ENCODE measurements at places on chromosomes 11 and 22. TPM values are rescaled to one million over a fixed set of nuclear protein-coding genes. Genes with fewer than 3 reads are reported as not detected.

DNA sequence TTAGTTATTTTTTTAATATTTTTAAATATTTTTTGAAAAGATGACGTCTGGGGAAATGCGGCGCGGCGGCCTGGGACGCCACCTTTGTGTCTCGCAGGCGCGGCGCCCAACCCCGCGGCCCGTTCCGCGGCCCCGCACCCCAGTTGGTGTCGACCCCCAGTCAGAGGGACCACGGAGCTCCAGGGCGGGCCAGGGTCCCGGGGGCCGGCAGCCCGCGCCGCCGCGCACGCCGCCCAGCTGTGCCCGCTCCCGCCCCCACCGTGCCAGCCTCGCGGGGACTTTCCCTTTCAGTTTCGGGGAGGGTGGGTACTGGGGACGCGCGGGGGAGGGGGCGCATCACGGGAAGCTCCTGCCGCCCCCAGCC is 1.6 kb downstream of the CCND1 start:
- peak; percentile 82 for DNase-seq

GRCh38 chr11:5500393-5500801 is 9.4 kb downstream of the UBQLN3 start:
- no peak for DNase-seq

DNA sequence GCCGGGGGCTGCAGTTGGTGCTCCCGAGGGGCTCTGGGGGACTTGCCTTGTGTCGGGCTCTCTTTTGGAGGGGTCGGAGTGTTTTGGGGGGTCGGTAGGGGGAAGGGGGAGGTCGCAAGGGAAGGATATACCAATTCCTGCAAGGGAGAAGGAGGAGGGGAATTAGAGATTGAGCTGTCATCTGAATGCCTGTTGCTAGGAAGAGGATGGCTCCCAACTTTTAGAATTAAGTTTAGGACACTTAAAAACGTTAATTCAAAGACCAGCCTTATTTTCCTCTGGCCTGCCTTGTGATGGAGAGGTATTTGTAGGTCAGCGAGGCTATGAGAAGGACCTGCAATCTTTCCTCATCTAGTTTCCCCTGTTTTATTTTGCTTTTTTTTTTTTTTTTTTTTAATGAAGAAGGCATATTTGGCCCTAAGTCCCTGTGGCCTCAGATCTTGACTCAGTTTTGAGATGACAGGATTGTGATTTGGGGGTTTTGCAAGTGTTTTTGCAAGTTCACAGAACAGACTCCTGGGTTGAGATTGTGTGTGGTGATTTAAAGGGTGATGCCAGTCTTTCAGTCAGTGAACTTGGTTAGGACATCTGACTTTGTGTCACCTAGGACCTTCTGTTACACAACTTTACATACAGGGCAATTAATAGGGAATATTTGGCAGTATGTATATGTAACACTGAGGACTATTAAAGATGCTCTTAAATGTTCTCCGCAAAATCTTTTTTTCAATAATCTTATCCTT is 672 bp downstream of the TMEM135 start:
- no peak for DNase-seq

- DNase-seq = no peak
Observed at GRCh38 chr22:25833091-25833490, 91.1 kb downstream of the MYO18B start.

DNA sequence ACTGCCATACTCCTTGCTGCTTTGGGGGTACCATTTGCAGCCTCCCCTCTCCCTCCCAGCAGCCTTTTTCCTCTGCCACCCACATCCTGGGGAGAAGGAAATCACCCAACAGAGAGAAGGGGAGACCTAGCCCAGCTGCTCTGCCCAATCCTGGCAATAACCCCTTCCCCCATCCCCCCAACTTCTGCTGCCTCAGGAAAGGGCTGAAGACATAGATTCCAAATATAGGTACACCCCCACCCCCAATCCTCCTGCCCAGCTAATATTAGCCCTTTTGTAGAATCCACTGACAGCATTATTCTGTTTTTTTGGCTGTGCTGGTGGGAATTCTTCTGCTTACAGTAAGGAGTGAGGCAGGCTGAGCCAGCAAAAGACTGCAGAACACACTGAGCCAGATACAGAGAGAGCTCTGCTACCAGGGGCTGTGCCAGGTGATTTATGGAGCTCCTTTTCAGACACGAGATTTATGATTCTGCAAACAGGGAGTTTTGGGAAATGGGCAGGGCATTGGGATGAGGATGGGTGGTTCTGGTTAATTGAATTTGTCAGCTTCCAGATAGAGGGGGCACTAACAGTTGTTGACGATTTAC is 164.0 kb downstream of the TENM4 start:
- no peak for DNase-seq

- no peak for DNase-seq
Observed at GRCh38 chr11:128868841-128869671, 2.0 kb upstream of the KCNJ1 start.

- no peak for DNase-seq
Observed at GRCh38 chr11:8070417-8071115, 10.4 kb upstream of the TUB start.

- DNase-seq = no peak
Observed at GRCh38 chr22:49329636-49330035, 498.0 kb downstream of the BRD1 start.

GRCh38 chr11:31236143-31236542 is 133.4 kb downstream of the DCDC1 start:
- DNase-seq = no peak

- no peak for DNase-seq
Observed at GRCh38 chr22:24408630-24409029, 18.8 kb upstream of the ADORA2A start.

GRCh38 chr11:64084146-64084950 is 48.6 kb downstream of the FLRT1 start:
- DNase-seq = no peak

GRCh38 chr11:60921259-60921658 is 3.0 kb upstream of the TMEM132A start:
- no peak for DNase-seq

DNA sequence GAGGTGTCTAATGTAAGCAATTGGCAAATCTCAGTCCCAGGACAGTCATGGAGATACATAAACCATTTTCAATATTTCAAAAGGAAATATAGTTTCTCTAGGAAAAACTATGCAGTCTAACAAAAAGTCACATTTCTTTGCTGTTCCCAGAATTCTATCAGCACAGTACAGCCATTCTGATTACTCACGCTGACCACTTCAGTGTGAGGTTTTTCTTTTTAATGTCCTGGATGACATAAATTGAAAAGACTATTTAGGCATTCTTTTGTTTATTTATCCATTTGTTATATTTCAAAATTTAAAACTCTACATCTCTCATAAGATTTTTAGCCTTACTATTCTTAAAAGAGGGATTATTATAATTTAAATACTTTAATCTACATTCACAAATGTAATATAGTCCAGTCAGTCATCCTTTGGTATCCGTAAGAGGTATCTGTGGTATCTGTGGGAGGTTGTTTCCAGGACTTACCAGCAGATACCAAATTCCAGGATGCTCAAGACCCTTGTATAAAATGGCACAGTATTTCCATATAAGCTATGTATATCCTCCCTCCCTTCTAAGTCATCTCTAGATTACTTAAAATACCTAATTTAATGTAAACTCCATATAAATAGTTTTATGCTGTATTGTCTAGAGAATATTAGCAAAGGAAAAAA is 331.1 kb upstream of the PITPNB start:
- DNase-seq = no peak

DNA sequence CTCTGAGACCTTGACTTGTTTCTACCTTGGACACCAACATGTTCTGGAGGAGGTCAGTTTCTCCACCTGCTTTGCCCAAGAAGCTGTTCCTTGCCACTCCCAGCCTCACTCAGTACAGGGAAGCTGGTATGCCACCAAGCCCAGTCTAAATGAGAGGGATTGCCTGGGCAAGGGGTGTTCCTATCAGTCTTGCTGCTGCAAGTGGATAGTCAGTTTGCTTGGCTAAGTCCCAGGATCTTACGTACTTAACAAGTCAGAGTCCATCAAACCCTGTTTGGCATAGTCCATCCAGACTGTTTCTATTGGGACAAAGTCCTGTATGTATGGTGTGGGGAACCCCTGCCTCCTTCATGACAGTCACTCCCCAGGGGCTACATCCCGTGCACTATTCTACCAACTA is 66.6 kb downstream of the RPL27A start:
- DNase-seq = no peak

DNA sequence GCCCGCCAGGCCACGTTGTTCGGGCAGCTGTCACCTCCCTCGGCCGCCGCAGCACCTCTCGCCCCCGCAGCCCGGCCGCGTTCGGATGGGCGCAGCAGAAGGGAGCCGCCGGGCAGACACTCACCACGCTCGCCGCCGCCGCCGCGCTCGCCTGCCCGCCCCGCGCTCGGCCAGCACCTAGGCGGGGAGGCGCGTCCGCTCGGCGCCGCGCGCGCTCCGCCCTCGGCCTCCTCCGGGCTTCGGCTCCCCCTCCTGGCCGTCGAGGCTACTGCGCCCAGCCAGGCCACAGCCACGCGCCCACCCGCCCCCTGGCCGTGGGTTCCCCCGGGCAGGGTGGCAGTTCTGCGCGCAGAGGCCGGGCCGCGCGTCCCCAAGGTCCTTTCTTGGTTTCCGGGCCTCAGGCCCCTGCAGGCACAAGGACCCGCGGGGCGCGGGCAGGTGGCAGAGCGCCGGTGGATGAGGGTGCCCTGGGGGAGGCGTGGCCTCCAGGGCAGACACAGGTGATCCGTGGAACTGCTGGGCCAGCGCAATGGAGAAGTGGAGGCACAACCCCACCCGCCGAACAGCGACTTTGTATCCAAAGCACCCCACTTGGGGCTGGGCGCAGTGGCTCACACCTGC is at the start of gene SLC25A22:
SLC25A22 (minus strand) TSS at position 189 of the 621 bp plus-strand sequence. CDS start 3,275 bp downstream, outside the sequence.
- peak; percentile 97 for DNase-seq

- no peak for DNase-seq
Observed at GRCh38 chr11:22405377-22405776, 67.2 kb downstream of the SLC17A6 start.

- DNase-seq = no peak
Observed at GRCh38 chr11:71502026-71502425, 25.0 kb upstream of the KRTAP5-7 start.

DNA sequence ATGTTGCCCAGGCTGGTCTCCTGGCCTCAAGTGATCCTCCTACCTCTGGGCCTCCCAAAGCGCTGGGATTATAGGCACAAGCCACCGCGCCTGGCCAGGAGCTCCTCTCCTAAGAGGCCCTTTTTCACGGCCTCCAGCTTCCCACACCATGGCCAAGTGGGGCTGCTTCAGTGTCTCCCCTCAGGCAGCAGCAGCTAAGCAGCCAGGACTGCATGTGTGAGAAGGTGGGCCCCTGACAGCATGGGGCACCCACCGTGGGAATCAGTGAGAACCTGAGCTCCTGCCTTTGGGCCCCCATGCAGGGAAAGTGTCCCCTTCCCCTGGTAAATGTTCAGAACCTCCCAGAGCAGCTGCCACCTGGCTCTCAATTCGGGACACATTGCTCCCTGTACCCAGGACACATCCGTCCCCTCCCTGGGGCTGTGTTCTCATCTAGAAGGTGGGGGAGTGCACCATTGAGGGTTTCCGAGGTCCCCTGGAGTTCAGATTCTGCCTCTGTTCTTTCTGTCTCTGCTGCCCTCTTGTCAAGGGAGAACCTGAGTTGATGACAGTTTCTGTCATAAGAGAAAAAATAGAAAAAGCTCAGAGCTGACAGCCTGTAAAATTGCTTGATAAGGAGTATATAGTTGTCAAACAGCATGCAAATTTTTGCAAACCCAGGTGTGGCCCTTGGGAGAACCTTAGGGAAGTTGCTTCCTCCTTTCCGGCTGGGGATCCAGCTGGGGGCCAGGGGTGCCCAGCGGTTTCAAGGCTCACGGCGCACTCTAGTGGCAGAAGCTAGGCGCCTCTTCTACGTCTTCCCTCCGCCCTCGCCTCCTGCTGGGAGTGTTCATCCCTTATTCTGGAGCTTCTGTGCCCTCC is 29.7 kb downstream of the FAM83F start:
- DNase-seq = peak; percentile 50

- DNase-seq = no peak
Observed at GRCh38 chr11:57511741-57512430, 3.6 kb downstream of the SLC43A1 start.

- no peak for DNase-seq
Observed at GRCh38 chr11:9703280-9703679, 39.4 kb downstream of the SWAP70 start.

- no peak for DNase-seq
Observed at GRCh38 chr11:841981-842369, 354 bp downstream of the POLR2L start.

- DNase-seq = no peak
Observed at GRCh38 chr11:134906356-134906955, 494.4 kb upstream of the B3GAT1 start.

GRCh38 chr22:17104336-17104935 is 16.7 kb downstream of the TMEM121B start:
- DNase-seq = no peak

DNA sequence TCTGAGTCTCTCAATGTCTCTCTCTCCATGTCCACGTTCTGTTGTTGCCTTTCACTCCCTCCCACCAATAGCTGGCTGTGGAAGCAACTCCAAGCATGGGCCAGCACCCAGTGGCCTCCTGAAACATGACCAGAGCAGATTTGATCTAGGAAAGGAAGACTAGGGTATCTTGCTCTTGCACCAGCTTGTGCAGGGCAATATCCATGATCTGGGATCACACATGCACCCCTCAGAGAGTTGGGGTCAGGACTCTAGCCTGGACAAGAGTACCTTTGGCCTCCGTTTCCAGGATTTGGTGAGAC is 34.5 kb upstream of the RIC3 start:
- no peak for DNase-seq

DNA sequence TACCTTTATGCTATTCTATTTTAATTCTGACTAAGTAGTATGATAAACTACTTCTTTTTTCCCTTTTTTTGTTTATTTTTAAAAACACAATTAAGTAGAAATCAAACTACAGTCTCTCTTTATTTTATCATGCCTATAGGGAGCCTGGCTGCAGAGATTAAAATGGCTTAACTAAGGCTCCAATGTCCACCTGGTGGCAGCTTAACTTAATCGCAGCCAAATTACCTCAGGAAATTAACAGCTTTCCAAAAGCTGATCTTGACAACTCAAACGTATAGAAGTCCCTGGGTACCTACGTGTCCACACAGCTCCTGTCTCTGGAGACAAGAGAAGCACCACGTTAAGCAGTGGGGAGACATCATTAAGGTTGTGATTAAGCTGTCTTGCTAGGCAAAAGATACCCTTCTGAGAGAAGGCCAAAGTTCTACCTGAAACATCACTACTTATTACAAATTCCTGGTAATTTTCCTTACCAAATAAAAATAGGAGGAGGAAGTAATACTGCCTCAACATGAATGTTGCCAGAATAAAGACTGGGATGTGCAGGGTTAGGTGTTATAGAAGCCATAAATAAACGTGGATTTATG is 63.2 kb upstream of the SNX19 start:
- DNase-seq = no peak

CFL1 gene
- polyA plus RNA-seq = 779 TPM

OR5P2 gene
- polyA plus RNA-seq = not detected

FOLR3 gene
- 1.1 TPM for polyA plus RNA-seq

RAB6A gene
- polyA plus RNA-seq = 120 TPM

RFPL2 gene
- polyA plus RNA-seq = 0.11 TPM

MS4A8 gene
- 4.9 TPM for polyA plus RNA-seq

CECR2 gene
- polyA plus RNA-seq = 17.5 TPM

PRG3 gene
- 0.43 TPM for polyA plus RNA-seq

LUZP2 gene
- polyA plus RNA-seq = 4.1 TPM

CASP5 gene
- polyA plus RNA-seq = 0.17 TPM

ACR gene
- 1.0 TPM for polyA plus RNA-seq

NAV2 gene
- 23.5 TPM for polyA plus RNA-seq

PCF11 gene
- 88.9 TPM for polyA plus RNA-seq
